ENCODE measurements at places on chromosomes 4 and X. TPM values are rescaled to one million over a fixed set of nuclear protein-coding genes. Genes with fewer than 3 reads are reported as not detected.

GRCh38 chrX:2550328-2551020 is 49.7 kb upstream of the DHRSX start:
- H3K4me3 ChIP-seq: no peak overlapping the region
- H3K4me1 ChIP-seq: no peaks in the 10 kb centered on the region
- no peaks in the 10 kb centered on the region for H3K36me3 ChIP-seq
- no peaks in the 10 kb centered on the region for H3K27me3 ChIP-seq
- no peak overlapping the region for H3K27ac ChIP-seq

GRCh38 chr4:147103403-147103946 is 157.8 kb upstream of the TTC29 start:
- no peaks in the 10 kb centered on the region for H3K4me1 ChIP-seq
- H3K36me3 ChIP-seq: no peaks in the 10 kb centered on the region
- no peak overlapping the region for H3K27ac ChIP-seq
- H3K4me3 ChIP-seq: no peak overlapping the region

GRCh38 chr4:146023334-146023967 is 84.8 kb upstream of the ZNF827 start:
- no peak overlapping the region for H3K4me3 ChIP-seq
- DNase-seq: no peak
- H3K4me1 ChIP-seq: no peaks in the 10 kb centered on the region
- no peaks in the 10 kb centered on the region for H3K27me3 ChIP-seq
- H3K27ac ChIP-seq: no peak overlapping the region

CYTL1 gene
- total RNA-seq: not detected

GRCh38 chr4:74742185-74742584 is 52.1 kb downstream of the BTC start:
- no peaks in the 10 kb centered on the region for H3K27me3 ChIP-seq
- no peaks in the 10 kb centered on the region for H3K36me3 ChIP-seq
- no peak for DNase-seq
- H3K4me1 ChIP-seq: no peaks in the 10 kb centered on the region

DNA sequence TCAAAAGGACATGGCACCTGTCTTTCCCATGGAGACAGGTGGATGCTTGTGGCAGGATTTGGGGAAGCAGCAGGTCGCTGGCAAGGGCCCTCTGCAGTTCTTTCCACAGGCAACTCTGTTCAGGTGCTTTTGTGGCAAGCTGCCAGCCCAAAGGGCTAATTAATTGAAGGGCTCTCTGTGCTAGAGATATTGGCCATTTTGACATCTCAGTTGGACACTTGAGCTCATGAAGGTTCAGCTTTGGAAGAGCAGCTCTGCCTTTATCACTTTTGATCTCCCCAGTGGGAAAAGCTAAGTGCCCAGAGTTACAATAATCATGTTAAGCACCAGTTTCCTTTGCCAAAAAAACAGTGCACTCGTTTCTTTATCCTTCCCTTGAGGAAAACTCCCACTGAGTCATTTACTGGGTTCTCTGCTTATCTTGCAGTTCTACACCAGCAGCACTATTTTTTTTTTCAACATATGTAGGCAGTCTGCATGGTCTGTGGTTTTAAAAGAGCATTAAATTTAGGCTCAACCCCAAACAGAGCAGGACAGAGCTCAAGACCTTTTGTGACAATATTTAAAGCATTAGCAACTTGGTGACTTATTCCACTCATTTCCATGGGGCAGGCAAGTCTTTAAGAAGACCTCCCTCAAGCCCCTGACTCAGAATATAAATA is 336.4 kb upstream of the RASGEF1B start:
- H3K36me3 ChIP-seq: no peaks in the 10 kb centered on the region
- no peak for DNase-seq
- H3K27ac ChIP-seq: no peak overlapping the region
- no peaks in the 10 kb centered on the region for H3K4me1 ChIP-seq

DNA sequence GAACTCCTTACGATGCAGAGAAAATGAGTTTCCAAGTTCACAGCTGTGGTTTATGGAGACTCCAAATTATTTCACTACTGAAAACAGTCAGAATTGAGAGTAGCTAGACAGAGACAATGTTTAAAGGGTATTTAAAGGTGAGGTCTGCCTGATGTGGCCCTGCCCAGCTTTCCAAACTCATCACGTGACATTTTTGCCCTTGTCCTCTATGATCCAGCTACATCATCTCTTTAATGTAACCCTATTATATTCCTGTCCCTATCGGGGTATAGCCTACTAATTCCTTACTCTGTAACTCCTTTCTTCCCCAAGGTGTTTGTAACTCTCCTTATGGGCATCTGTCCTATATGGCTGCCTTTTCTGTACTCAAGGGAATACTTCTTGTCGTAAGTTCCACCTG is 297.2 kb downstream of the GRXCR1 start:
- no peak overlapping the region for H3K4me3 ChIP-seq
- no peak for DNase-seq
- H3K27ac ChIP-seq: no peak overlapping the region
- H3K4me1 ChIP-seq: no peaks in the 10 kb centered on the region
- H3K27me3 ChIP-seq: no peaks in the 10 kb centered on the region

GRCh38 chr4:108398316-108398715 is 222.1 kb upstream of the RPL34 start:
- H3K4me1 ChIP-seq: no peaks in the 10 kb centered on the region
- no peaks in the 10 kb centered on the region for H3K27me3 ChIP-seq
- H3K4me3 ChIP-seq: no peak overlapping the region

TGIF2LX gene
- not detected for total RNA-seq

ZNF718 gene
- total RNA-seq: 10.0 TPM

- H3K27ac ChIP-seq: no peak overlapping the region
- H3K36me3 ChIP-seq: peaks cover 13% of the 10 kb centered on the region
- no peak overlapping the region for H3K4me3 ChIP-seq
- H3K27me3 ChIP-seq: no peaks in the 10 kb centered on the region
- no peak for DNase-seq
Observed at GRCh38 chr4:142121448-142122350, 485.3 kb downstream of the IL15 start.

PPEF2 gene
- 0.13 TPM for total RNA-seq

DNA sequence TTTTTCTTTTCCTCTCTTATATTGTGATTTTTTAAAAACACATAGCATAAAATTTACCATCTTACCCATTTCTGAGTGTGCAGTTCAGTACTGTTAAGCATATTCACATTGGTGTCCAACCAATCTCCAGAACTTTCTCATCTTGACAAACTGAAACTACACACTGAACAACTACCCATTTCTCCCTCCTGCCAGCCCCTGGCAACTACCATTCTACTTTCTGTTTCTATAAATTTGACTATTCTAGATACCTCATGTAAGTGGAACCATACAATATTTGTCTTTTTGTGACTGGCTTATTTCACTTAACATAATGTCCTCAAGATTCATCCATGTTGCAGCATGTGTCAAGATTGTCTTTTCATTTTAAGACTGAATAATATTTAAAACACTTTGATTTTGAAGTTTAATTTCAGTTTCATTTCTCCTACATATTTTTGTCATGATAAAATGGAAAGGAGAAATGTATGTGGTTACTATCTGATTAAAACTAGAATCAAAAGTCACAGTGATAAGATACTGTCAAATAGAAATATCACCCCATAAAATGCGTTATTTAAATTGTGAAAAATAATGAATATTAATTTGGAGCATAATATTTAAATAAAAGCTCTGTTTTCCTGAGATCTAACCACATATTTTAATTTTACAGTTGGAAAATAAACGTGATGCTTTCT is 122.8 kb downstream of the DIPK2B start:
- H3K36me3 ChIP-seq: no peaks in the 10 kb centered on the region
- H3K27ac ChIP-seq: no peak overlapping the region
- no peak overlapping the region for H3K4me3 ChIP-seq
- no peaks in the 10 kb centered on the region for H3K27me3 ChIP-seq
- no peaks in the 10 kb centered on the region for H3K4me1 ChIP-seq

SERPINA7 gene
- total RNA-seq: not detected

PITX2 gene
- total RNA-seq: not detected

DNA sequence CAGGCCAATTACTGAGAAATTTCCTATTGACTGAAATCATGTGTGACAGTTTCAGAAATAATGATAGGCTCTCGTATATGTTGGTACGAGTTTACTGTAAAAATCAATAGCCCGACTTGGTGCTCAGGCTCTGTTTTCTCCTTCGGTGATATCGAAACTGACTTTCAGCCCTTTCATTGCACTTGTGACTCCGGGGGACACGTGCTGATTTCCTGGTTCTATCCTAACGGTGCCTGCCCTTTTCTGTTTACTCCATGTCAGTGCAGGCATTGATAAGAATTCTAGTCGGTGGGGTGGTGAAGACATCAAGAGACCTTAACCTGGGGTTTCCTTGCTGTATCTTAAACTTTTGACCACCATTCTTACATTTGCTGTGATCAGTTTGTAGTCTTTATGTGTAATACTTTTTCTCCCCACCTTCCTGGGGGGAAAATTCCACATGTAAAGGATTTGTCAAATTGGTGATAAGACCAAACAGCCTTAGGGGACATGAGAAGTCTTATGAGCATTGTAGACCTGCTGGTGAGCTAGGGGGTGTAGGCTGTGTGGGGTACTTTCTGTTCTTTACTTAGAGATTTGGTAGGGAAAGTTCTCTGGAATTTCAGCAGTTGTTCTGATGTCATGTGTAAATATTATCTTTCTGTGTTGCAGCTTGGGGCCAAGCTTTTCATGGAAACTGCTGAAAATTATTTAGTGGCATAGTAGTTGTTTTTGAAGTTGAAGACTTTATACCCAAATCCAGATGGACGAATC is 52.7 kb downstream of the TMEM131L start:
- peaks cover 75% of the 10 kb centered on the region for H3K4me1 ChIP-seq
- no peak for DNase-seq

GRCh38 chrX:138877746-138878145 is 166.2 kb upstream of the FGF13 start:
- H3K27me3 ChIP-seq: no peaks in the 10 kb centered on the region
- H3K36me3 ChIP-seq: no peaks in the 10 kb centered on the region
- no peak for DNase-seq
- H3K4me1 ChIP-seq: no peaks in the 10 kb centered on the region
- no peak overlapping the region for H3K27ac ChIP-seq

COX7B gene
- 298 TPM for total RNA-seq

GRCh38 chr4:63620271-63620670 is 789.0 kb downstream of the TECRL start:
- DNase-seq: no peak
- H3K27ac ChIP-seq: no peak overlapping the region
- H3K4me1 ChIP-seq: no peaks in the 10 kb centered on the region
- no peaks in the 10 kb centered on the region for H3K36me3 ChIP-seq

TMPRSS11A gene
- not detected for total RNA-seq

DNA sequence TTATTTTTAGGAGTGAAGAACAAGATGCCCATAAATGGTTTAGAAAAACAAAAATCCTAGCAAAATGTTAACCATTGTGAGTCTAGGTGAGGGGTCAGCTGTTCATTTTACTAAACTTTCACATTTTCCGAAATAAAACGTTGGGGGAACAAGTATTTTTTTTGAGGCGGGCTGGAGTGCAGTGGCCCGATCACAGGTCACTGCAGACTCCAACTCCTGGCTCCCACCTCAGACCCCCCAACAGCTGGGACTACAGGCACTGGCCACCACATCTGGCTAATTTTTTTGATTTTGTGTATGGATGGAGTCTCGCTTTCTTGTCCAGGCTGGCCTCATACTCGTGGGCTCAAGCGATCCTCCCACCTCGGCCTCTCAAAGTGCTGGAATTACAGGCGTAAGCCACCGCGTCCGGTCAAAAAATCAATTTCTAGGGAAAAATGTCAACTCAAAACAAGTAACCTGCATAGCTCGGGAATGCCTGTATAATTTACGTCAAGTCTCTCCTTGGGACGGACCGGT is 742 bp upstream of the TAF1 start:
- H3K27me3 ChIP-seq: no peaks in the 10 kb centered on the region
- DNase-seq: no peak
- H3K36me3 ChIP-seq: no peaks in the 10 kb centered on the region
- H3K4me3 ChIP-seq: peak overlapping the region; percentile 92
- H3K27ac ChIP-seq: peak overlapping the region; percentile 94
- peaks cover 10% of the 10 kb centered on the region for H3K4me1 ChIP-seq
